ENCODE measurements at places on chromosomes 6 and 20. TPM values are rescaled to one million over a fixed set of nuclear protein-coding genes. Genes with fewer than 3 reads are reported as not detected.

GRCh38 chr6:140062043-140063020 lies 687.9 kb upstream of the CITED2 start:
- DNase-seq: no peak
- no peaks in the 10 kb centered on the region for H3K27me3 ChIP-seq
- no peaks in the 10 kb centered on the region for H3K36me3 ChIP-seq
- H3K4me3 ChIP-seq: no peak overlapping the region
- no peak overlapping the region for H3K27ac ChIP-seq

- no peaks in the 10 kb centered on the region for H3K36me3 ChIP-seq
- DNase-seq: no peak
These were observed 65.0 kb upstream of the CCN6 start for GRCh38 chr6:111988926-111989325.

GRCh38 chr20:44730441-44730840 lies 15.2 kb upstream of the KCNK15 start:
- no peak for DNase-seq
- H3K4me3 ChIP-seq: no peak overlapping the region
- no peaks in the 10 kb centered on the region for H3K36me3 ChIP-seq
- no peaks in the 10 kb centered on the region for H3K27me3 ChIP-seq

DNA sequence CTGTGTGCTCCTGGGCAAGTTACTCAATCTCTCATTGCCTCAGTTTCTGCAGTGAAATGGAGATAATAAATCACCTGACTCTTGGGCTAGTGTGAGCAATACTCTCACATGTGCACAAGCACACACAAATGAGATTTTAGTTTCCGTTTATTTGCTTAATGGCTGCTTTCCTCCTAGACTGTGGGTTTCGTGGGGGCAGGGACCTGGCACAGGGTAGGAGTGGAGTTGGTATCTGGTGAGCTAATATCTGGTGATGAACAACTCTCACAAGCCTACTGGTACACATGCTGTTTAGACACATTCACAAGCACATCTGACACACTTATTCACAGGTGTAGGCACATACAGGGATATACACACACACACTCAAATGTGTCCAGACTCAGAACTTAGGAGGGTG lies 73.8 kb downstream of the TOX2 start:
- no peak overlapping the region for H3K4me3 ChIP-seq
- no peak overlapping the region for H3K27ac ChIP-seq
- no peaks in the 10 kb centered on the region for H3K27me3 ChIP-seq
- peaks cover 4% of the 10 kb centered on the region for H3K4me1 ChIP-seq
- no peak for DNase-seq
- no peaks in the 10 kb centered on the region for H3K36me3 ChIP-seq

DNA sequence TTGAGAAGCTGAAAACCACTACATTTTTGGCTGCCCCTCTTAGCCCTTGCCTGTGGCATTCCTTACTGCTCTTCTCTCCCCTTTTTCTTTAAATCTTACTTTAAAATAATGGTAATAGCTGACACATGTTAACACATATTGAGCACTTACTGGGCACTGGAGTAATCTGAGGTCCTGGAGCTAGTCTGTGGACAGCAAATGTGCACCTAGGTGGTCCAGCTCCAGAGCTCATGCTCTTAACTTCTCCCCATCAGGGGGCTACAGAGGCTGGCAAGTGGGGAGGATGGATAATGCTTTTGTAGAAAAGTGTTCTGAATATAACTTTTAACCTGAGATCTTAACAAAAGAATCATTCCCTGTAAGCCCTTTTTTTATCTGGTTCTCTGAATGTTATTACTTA lies 74.8 kb downstream of the ADGRB3 start:
- no peaks in the 10 kb centered on the region for H3K4me1 ChIP-seq
- H3K27me3 ChIP-seq: no peaks in the 10 kb centered on the region
- H3K4me3 ChIP-seq: no peak overlapping the region

DNA sequence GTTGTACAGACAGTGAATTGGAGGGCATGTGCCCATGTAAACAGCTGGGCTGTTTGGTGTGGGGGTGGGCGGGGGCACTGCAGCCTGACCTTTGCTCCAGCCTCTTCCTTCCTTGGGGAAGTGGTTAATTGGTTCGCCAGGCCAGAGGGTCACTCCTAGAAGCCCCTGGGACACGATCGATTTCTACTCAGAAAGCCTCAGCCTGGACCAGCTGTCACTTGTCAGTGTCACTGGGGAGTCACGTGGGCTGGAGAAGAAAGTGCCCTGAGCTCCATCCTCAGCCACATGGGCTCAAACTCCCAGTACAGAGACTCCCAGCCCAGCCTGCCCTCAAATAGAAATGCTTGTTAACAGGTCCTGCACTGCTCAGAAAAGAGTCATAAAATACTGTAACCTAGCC lies 423.8 kb upstream of the SULF2 start:
- no peaks in the 10 kb centered on the region for H3K36me3 ChIP-seq
- no peak overlapping the region for H3K27ac ChIP-seq
- no peak for DNase-seq
- H3K4me1 ChIP-seq: no peaks in the 10 kb centered on the region
- H3K4me3 ChIP-seq: no peak overlapping the region

DNA sequence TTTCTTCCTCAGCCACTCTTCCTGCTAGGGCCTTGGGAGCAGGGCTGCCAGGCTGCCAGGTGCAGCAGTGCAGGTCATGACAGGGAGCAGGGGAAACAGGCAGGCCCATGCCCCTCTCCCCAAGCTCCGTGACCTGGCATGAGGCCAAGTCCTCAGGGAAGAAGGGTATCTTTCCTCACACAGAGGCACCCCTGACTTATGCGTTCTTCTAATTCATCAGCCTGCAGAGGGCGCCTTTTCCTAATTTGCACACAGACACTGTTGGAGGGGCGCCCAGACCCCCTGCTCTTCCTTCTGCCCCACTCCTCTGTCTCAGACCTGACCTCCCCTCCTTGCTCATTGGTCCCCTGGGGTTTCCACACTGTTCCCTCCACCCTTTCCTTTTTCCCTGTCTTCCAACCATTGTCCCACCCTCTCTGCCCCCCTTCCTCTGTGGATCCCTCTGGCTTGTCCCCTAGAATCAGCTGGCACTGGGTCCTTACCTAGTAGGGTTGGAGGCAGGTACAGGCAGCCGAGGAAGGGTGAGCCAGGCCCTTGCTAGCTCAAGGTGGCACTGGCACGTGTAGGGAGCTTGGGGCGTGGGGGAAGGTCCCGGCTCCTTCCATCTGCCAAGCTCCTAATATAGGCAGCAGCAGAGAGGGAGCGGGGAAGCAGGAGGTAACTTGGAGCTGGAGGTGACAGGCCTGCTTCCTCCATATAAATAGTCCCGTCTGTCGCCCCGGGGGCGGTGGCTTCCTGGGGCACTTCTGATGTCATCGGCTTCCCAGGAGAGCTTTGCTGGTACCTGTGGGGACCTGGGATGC lies 154.9 kb upstream of the MLN start:
- no peaks in the 10 kb centered on the region for H3K4me1 ChIP-seq
- H3K4me3 ChIP-seq: no peak overlapping the region

DNA sequence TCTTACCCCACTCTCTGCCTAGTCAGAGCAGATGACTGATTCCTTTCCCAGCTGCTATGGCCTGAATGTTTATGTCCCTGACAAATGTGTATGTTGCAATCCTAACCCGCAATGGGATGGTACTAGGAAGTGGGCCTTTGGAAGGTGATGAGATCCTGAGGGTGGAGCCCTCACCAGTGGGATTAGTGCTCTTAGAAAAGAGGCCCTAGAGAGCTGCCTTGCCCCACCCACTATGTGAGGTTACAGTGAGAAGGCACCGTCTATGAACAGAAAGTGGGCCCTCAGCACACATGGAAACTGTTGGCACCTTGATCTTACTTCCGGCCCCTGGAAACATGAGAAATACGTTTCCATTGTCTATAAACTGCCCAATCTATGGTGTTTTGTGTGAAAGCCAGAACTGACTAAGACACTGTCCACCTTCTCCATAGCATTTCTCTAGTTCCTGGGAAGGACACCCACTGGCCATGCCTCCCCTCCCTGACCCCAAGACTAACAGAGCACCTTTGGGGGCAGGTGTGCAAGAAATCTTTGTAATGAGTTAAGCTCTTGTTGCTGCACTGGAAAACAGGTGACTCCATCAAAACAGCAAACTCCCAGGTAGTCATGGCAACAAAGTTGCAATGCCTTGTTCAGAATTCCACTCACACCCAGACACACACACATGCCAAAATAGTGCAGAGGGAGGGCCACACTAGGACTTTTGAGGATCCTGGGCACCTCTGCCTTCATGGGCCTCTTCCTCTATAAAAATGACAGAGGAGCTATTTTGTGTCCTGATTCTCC lies 16.2 kb downstream of the GABRR2 start:
- peak overlapping the region; percentile 75 for H3K27ac ChIP-seq
- peak; percentile 15 for DNase-seq
- H3K27me3 ChIP-seq: no peaks in the 10 kb centered on the region

DNA sequence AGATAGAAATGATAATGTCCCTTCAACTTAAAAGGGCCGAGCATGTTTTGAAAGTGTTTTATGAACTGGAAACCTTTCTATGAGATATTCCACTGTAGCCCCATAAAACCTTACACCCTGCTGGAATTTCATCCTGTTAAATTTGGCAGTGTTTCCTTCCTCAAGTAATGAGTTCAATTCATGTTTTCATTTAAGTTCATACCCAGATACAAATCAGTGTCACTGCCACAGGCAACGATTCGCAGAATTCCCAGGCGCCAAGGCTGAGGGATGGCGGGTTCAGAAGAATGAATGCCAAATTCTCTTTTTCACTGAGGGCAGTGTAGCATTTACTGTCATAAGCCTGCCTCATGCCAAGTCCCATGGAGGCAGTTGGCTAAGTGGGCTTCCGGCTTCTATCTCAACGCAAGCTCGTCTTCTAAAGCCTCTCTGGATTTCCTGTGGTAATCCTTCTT lies 511.8 kb upstream of the ID4 start:
- H3K4me3 ChIP-seq: no peak overlapping the region
- no peak for DNase-seq
- H3K4me1 ChIP-seq: no peaks in the 10 kb centered on the region
- H3K36me3 ChIP-seq: no peaks in the 10 kb centered on the region
- no peak overlapping the region for H3K27ac ChIP-seq
- no peaks in the 10 kb centered on the region for H3K27me3 ChIP-seq

DNA sequence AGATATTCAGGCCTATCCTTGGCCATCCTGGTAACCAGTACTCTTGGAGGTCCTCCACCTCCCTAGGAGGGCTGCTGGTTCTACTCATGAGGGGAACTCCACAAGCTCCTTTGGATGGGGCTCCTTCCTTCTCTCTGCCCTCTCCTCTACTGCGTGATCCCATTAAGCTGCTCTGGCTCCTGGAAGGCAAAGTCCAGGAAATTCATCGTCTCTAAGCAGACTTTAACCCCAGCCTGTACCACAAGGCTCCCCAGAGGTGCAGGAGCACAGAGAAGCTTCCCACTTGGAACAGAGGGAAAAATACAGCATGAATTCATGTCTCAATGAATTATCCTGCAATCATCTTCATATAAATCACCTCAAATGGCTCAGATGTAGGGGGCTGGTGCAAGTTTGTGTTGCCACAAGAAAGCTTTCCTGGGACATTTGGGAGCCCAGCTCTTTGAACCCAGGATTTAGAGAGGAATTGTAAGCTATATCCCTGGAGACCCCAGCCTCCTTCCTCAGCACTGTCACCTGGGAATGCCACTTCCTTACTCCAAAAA lies 355.4 kb downstream of the CDC5L start:
- no peak overlapping the region for H3K27ac ChIP-seq
- no peaks in the 10 kb centered on the region for H3K4me1 ChIP-seq
- H3K27me3 ChIP-seq: no peaks in the 10 kb centered on the region
- DNase-seq: no peak

- H3K36me3 ChIP-seq: no peaks in the 10 kb centered on the region
- peaks cover 9% of the 10 kb centered on the region for H3K4me1 ChIP-seq
- no peaks in the 10 kb centered on the region for H3K27me3 ChIP-seq
- H3K27ac ChIP-seq: no peak overlapping the region
- H3K4me3 ChIP-seq: no peak overlapping the region
These were observed 155.2 kb downstream of the SCML4 start for GRCh38 chr6:107668743-107669474.

DNA sequence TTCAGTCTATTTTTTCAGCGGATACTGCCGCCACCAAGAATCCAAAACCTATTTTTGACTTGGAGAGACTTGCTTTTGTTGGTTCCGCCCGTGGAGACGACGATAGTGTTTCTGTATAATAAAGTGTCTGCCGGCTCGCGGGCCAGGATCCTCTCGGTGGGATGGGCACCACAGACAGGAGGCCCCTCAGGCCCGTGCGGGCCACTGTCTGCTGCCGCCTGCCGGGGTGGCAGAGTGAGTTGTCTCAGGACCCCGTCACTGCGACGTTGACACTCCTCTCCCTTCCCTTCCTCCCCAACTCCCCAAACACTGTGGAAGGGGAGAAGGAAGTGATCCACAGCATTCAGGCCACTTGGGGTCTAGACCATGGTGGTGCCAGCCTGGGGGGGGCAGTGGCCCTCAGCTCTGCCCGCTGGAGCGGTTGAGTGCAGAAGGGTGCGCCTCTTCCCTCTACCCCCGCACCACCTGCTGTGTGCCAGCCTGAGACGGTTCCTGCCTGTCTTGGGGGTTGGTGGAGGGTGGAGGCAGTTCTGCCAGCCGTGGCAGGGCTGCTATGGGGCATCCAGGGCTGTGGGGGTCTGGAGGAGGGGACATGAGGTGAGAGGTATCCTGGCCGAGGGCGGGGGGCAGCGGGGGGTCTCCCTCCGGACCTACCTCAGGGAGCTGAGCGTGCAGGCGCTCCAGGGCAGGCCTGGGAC lies 17.5 kb downstream of the RBM38 start:
- H3K36me3 ChIP-seq: peaks cover 36% of the 10 kb centered on the region
- no peaks in the 10 kb centered on the region for H3K27me3 ChIP-seq
- H3K4me1 ChIP-seq: peaks cover 29% of the 10 kb centered on the region
- no peak for DNase-seq
- no peak overlapping the region for H3K4me3 ChIP-seq

DNA sequence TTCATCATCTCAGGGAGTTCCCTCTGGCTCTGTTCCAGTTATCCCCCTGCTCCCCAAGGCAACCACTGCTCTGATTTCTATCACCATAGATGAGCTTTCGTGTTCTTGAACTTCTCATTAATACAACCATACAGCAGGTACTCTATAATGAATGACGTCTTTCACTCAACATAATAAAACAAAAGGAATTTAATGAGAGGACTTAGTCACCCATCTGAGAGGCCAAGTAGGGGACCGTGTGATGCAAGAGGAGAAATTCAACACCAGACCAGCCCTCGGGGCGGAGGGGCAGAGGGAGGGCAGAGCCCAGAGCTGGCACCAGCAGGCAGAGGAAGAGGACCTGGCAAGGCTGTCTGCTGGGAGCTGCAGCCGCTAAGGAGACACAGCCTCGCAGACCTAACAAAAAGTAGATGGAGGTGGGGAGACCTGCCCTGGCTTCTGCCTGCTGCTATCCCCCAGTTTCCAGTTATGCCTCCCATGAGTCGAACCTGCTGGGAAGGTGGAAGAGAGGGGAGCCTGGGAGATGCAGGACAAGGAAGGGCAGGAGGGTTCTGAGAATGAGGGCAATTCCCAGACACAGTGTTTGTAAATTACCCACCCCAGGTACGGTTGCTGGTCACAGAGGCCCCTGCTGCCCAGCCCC lies 13.8 kb downstream of the CCN5 start:
- H3K27ac ChIP-seq: no peak overlapping the region
- DNase-seq: no peak
- no peaks in the 10 kb centered on the region for H3K36me3 ChIP-seq
- H3K4me1 ChIP-seq: no peaks in the 10 kb centered on the region
- no peaks in the 10 kb centered on the region for H3K27me3 ChIP-seq

TJAP1 gene
- 48.8 TPM for total RNA-seq

PRSS16 gene
- 0.35 TPM for total RNA-seq

SOX4 gene
- 0.60 TPM for total RNA-seq

IL17A gene
- 0.51 TPM for total RNA-seq

PSORS1C1 gene
- not detected for total RNA-seq

METTL24 gene
- total RNA-seq: 0.35 TPM

MEI4 gene
- not detected for total RNA-seq

GLYATL3 gene
- total RNA-seq: not detected

CD40 gene
- 3.5 TPM for total RNA-seq

SLC22A2 gene
- total RNA-seq: not detected

PCIF1 gene
- total RNA-seq: 33.6 TPM

JAG1 gene
- 0.11 TPM for total RNA-seq

PROKR2 gene
- total RNA-seq: not detected

All from CD8-positive, alpha-beta memory T cell (primary cell).